ENCODE measurements at places on chromosomes 12 and 14.

- no peak for DNase-seq
These were observed 3.7 kb upstream of the PTPRB start for GRCh38 chr12:70640901-70641300.

- DNase-seq = no peak
These were observed 146.2 kb downstream of the AACS start for GRCh38 chr12:125211464-125211863.

- no peak for DNase-seq
These were observed 24.2 kb upstream of the FOS start for GRCh38 chr14:75254381-75254822.

- DNase-seq = no peak
These were observed 60.8 kb downstream of the SAMD4A start for GRCh38 chr14:54627540-54628363.

GRCh38 chr12:52202361-52203078 is 10.7 kb upstream of the KRT80 start:
- no peak for DNase-seq

- peak; percentile 12 for DNase-seq
These were observed 23.3 kb upstream of the MARK3 start for GRCh38 chr14:103361867-103362266.

GRCh38 chr12:22624548-22624869 is 462 bp upstream of the ETNK1 start:
- DNase-seq = no peak

- DNase-seq = no peak
These were observed 110.5 kb downstream of the DERA start for GRCh38 chr12:16021676-16022075.

GRCh38 chr14:21978999-21979314 is 305.3 kb upstream of the OR4E1 start:
- no peak for DNase-seq

All from activated naive CD8-positive, alpha-beta T cell treated with anti-CD3 and anti-CD28 coated beads, Interleukin-2, amount 50 U/mL, for 24 hours (primary cell).